ENCODE measurements at places on chromosomes 6 and 20.

- DNase-seq: no peak
Measured at GRCh38 chr6:3026791-3027626, 27.3 kb downstream of the NQO2 start.

DNA sequence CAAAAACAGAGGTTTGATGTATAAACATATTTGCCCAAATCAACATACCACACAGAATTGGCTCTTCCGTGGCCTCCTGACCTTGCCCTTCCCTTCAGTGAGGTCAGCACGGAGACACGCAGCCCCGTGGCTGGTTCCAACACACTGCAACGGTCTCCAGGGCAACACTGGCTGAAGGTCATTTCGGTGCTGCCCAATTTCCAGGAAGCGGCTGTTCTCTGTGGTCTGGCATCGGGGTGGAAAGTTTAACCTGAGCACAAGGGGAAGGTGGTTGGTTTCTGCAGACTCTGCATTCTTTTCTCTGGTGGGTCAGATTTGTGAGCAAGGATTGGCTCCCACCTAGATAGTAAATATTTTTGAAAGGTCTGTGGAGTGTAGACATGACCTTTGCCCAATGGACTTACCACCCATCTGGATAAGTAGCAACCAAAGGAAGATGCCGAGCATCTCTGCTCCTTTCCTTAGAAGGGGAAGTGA, 177.6 kb upstream of the PHACTR1 start:
- no peak for DNase-seq

DNA sequence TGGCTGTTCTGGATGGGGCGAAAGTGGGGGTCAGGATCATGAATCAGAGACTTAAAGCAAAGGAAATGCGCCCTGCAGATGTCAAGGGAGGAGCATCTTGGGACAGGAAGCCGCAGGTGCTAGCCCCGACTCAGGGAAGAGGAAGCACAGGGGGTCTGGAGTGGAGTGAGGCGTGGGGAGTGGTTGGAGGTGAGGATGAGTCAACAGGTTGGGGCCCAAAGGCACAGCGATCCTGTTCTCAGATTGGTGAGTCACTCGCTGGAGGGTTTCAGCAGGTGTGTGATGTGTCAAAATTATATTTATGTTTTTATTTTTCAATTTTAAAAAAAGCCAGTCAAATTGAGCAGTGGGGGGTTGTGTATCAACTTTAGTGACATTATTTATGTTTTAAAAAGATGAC, 19.0 kb downstream of the PACSIN1 start:
- peak; percentile 62 for DNase-seq

GRCh38 chr20:63640086-63640485, 13.1 kb downstream of the STMN3 start:
- no peak for DNase-seq

GRCh38 chr20:38620441-38620840, 18.8 kb downstream of the ARHGAP40 start:
- DNase-seq: no peak
